ENCODE measurements at places on chromosomes 7 and 10.

DNA sequence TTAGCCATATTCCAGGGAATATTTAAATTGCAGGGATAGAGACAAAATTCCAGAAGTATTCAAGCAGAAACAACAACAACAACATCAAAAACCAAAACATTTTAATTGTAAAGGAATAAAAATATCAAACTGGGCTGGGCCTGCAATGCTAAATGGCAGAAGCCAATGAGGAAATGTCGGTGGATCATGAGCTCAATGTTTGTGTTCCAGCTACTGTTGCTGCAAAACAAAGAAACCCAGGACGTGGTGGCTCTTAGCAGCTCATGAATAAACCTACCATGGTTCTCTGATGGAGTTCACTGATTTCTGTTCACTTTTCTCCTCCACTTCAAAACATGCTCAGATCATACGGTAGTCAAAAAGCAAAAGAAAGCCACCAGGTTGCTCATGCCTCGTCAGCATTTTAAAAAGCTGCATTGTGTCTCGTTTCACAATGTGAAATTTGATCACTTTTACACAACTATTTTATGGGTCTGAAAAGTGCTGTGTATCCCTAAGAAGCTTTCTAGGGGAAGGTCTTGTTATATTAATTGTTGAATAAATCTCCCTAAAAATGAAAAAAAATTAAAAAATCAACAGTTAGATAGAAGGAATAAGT, 54.0 kb downstream of the ASNS start:
- DNase-seq, result no peak

GRCh38 chr7:8443576-8444467, 10.4 kb downstream of the NXPH1 start:
- DNase-seq, result peak; percentile 45

GRCh38 chr10:77582710-77583115, 54.9 kb downstream of the KCNMA1 start:
- DNase-seq, result no peak

- no peak for DNase-seq
Observed at GRCh38 chr10:117477961-117478670, 64.4 kb upstream of the EMX2 start.

- DNase-seq, result peak; percentile 86
Observed at GRCh38 chr7:128869138-128869943, 6.7 kb downstream of the ATP6V1F start.

DNA sequence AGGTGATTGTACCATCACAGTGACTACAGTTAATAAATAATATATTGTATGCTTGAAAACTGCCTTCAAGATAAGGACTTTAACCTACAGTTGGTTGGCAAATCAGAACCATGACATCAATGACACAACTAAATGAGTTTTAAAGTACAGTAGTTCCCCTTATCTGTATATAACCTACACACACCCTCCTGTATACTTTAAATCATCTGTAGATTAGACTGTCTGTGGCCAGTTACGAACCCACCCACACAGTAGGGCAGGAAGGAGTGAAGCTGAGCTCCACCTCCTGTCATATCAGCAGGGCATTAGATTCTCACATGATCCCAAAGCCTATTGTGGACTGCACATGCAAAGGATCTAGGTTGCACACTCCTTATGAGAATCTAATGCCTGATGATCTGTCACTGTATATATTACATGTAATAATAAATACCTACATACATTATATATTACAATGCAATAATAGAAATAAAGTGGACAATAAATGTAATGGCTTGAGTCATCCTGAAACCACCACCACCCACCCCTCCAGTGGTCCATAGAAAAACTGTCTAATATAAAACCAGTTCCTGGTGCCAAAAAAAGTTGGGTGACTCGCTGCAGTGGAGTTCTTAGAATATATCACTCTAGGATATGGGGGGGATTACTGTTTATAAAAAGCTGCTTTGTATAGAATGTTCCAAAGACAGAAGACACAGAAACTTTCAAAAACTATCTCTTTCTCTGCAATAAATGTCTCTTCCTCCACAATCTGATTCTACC, 5.6 kb downstream of the TPK1 start:
- no peak for DNase-seq

- no peak for DNase-seq
Observed at GRCh38 chr10:113780681-113781250, 29.3 kb downstream of the PLEKHS1 start.
